ENCODE measurements at places on chromosomes 7 and 10.

DNA sequence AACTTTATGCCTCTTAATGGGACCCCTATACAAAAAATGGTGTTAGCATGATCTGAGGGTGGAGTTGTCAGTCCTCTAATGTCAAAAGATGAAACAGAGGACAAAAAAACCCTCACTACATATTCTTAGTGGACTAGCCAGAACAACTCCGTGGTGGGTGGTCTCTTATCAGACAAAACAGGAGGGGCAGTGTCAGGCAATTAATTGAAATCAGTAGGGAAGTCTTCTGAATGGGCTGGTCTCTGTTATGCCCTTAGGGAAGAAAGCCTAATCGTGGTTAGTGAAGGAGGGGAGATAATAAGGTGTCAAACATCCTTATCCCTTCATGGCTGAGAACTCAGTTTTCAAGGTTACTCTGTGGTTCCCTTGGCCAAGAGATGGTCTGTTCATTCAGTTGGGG lies 909.4 kb downstream of the GRID1 start:
- DNase-seq, result no peak

GRCh38 chr10:60031664-60032063 lies 125.3 kb upstream of the CCDC6 start:
- DNase-seq, result no peak

DNA sequence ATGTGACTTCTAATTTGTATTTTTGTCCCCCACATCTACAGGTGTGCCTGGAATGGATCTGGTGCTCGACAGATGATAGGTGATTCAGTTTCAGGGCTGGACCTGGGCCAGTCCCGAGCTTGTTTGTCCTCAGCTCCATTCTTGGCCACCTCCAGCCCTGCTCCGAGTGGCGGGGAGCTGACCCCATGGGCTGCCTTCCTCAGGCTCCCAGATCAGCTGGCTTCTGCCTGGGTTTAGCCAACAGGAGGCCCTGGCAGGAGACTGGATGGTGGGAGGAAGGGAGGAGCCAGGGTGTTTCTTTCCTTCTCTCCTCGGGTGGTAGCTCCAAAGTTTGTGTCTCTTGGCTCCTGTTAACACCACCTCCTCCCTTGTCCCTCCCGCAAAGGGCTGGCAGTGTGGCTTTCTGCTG lies 75.2 kb downstream of the CDH23 start:
- DNase-seq, result no peak

GRCh38 chr7:30249316-30249715 lies 35.1 kb upstream of the ZNRF2 start:
- DNase-seq, result no peak

Measured in activated T-cell treated with anti-CD3 and anti-CD28 coated beads for 4 hours (primary cell).